CD4-positive, alpha-beta T cell treated with Interleukin-6 for 4 hours (primary cell): ENCODE measurements at places on chromosomes 7 and 10.

DNA sequence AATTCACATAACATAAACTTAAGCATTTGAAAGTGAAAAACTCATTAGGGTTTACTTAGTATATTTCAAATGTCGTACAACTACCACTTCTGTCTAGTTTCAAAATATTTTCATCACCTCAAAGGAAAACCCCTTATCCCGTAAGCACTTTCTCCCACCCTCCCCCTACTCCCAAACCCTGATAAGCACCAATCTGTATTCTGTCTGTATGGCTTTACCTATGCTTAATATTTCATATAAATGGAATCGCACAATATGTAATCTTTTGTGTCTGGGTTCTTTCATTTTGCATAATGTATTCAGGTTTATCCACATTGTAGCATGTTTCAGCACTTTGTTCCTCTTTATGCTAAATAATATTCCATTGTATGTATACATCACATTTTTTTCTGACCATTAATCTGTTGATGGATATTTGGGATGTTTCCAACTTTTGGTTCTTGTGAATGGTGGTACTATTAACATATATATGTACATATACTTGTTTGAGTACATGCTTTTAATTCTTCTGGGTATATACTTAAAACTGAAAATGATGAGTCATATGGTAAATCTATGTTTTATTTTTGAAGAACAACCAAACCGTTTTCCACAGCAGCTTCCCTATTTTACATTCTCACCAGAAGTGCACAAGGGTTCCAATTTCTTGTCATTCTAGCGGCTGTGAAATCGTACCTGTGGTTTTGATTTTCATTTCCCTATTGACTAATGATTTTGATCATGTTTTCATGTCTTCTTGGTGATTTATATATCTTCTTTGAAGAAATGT lies 6.2 kb upstream of the STARD3NL start:
- DNase-seq, result no peak

DNA sequence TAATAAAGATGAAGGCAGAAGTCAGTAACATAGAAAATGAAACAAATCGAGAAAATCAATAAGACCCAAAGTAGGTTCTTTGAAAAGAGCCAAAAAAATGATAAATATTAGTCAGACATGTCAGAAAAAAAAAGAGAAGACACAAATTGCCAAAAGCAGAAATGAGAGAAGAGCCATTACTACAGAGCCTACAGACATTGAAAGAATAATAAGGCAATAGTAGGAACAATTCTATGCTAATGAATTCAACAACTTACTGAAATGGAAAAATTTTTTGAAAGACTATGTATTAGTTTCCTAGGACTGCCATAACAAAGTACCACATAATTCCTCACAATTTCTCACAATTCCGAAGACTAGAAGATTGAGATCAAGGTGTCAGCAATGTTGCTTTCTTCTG lies 35.5 kb downstream of the OGDHL start:
- DNase-seq, result no peak

- no peak for DNase-seq
Measured at GRCh38 chr10:69901628-69902505, 100.2 kb downstream of the COL13A1 start.

DNA sequence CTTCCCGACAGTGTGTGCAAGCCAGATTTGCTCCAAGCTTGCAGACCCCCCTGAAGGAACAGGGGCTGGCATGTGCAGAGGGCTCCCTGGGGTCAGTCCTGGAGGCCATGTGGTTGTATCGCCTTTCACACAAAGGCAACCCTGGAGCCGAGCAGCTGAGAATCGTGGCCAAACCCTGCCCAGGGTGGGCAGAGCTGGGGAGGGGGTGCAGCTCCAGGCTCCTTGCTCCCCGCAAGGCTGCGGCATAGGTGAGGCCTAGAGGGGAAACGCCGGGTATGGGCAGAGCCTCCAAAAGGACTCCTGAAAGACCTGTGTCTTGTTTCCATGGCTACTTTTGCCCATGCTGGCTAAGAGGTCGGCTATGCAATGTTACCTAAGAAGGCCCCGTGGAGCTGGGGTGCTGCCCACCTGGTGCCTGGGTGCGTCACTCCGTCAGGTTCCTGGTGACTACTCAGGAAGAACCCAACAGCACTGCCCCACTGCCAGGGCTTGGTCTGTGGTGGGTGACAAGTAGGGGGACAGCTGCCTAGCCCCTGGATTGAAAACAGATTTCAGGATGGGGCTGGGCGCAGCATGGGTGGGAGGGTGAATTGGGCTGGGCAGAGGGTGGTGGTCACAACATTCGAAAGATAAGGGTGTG lies 171.0 kb upstream of the SHH start:
- DNase-seq, result no peak

- no peak for DNase-seq
Measured at GRCh38 chr10:79061441-79062315, 7.1 kb upstream of the ZMIZ1 start.

DNA sequence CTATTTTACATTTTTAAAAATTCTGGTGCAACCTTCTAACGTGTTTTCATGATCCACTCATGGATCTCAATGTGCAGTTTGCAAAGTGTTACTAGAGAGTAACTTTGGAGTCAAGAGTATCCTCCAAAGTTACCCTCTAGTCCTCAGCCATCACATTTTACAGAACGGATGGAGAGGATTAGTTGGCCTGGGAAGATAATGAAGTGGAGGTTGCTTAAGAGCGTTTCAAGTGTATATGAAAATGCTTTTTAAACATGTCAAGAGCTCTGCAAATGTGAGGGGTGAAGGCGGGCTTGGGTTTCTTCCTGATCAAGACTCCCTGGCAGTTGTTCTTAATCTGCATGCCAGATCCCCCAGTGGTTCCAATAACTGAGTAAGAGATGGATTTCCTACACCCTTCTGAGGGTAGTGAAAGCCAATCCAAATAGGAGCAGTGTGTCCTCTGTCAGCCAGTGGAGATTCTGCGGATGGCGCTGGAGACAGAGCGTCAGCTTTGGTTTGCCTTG lies 299.4 kb upstream of the NPVF start:
- DNase-seq, result no peak

- DNase-seq, result no peak
Measured at GRCh38 chr10:131749767-131750142, 151.1 kb upstream of the PPP2R2D start.
